ENCODE measurements at places on chromosomes 3 and 15. TPM values are rescaled to one million over a fixed set of nuclear protein-coding genes. Genes with fewer than 3 reads are reported as not detected.

- no peak for DNase-seq
These were observed 652.9 kb downstream of the MAGI1 start for GRCh38 chr3:65385805-65386204.

The CPLX3 gene
- total RNA-seq = not detected

DNA sequence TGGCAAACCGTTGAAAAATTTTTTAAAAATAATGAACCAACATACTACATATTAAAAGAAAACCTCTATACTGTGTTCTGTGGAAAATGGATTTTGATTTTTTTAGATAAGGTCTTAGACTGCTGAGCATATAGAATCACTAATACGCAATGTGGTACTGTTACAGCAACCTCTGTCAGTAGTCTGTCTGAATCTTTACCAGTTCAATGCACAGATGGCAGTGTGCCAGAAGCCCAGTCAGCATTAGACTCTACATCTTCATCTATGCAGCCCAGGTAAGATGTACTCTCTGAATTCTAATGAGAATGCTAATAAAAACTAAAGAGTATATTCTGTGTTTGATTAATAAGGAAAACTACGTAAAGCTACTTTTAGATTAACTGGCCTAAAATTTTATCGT, 31.3 kb upstream of the FAH start:
- no peak for DNase-seq

DNA sequence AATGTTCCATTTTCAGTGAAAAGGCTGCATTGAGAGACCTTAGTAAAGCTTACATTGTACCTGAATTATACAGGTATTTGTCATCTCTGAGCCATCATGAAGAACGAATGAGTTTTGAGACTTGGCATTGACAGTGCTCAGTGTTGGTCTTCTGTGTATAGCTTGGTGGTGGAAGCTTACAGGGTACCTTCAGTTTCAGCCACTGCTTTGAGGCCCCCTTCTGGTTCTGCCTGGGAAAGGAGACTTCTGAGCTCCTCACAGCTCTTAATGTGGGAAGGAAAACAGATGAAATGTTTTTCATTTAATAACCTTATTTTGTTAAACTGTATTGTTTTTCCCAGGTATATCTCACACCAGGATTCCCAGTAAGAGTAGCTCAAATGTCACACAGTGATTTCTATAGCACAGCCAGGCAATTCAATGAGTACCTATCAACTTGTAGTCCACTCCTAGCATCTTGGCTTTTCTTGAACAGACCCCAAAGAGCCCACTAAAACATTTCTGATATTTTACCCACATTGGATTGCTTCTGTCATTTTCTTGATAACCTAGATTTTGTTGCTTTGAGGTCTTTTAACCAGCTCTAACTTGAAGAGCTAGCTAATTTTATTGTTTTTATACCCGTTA, 5.6 kb downstream of the SERPINI1 start:
- peak; percentile 28 for DNase-seq

- no peak for DNase-seq
These were observed 61.8 kb upstream of the SMAD3 start for GRCh38 chr15:67003586-67003985.

The LRTM1 gene
- total RNA-seq = not detected

DNA sequence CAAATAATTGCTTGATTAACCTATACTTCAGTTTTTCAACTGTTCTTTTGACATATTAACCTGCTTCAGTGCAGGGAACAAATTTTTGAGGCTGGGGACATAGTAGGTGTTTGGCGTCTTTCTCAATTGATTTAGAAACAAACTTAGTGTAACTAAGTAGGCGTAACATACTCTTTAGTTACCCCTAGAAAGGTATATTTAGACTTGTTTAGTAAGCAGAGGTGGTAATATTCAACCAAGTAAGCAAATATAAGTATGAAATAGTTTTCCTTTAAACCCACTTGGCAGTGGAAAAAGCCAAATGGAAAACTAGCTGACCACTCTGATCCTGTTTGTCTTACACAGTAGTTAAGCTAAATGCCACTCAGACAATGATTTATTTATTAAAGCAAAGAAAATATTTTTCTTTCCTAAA, 113.2 kb downstream of the MBNL1 start:
- no peak for DNase-seq

The SRGAP3 gene
- total RNA-seq = 4.6 TPM

GRCh38 chr3:133457025-133457424, 57.2 kb downstream of the BFSP2 start:
- no peak for DNase-seq

The MAP2K5 gene
- total RNA-seq = 9.6 TPM

The MLF1 gene
- 14.9 TPM for total RNA-seq

- no peak for DNase-seq
These were observed 406.6 kb upstream of the DPPA4 start for GRCh38 chr3:109743981-109744380.

The GOLGA8Q gene
- 1.1 TPM for total RNA-seq

The NPAP1 gene
- 0.16 TPM for total RNA-seq

DNA sequence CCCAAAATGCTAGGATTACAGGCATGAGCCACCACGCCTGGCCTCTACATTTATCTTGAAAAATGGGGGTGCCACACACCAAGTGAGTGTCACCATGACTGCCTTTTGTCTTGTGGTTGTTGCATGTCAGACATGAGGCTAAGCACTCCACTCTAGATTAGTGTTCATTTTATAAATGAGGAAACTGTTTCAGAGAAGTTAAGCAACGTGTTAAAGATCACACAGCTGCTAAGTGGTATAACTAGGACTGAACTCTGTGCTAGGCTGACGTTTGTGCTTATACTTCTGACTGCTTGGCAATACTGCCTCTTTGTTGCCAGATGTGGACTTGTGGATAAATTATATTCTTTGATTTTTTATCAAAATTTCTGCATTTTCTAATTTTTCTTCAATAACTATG, 50.8 kb upstream of the SMAD6 start:
- DNase-seq = no peak

- DNase-seq = peak; percentile 97
These were observed 485.2 kb upstream of the PROK2 start for GRCh38 chr3:72270072-72270681.

The AADACL2 gene
- not detected for total RNA-seq

DNA sequence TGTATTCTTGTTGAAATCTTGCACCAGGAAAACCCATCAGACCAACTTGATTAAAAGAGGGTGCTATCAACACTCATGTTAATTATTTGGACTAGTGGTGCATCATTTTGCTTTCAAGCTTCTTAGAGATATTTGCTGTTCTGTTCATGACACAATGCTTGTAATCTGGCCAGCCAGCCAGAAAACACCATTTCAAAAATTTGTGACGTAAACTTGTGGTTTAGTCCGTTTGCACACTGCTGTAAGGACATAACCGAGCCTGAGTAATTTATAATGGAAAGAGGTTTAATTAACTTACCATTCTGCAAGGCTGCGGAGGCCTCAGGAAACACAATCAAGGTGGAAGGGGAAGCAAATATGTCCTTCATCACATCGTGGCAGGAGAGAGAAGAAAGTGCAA, 374.3 kb upstream of the TGFBR2 start:
- DNase-seq = peak; percentile 65

- DNase-seq = no peak
These were observed 4.3 kb downstream of the MAPK6 start for GRCh38 chr15:52023169-52023922.

DNA sequence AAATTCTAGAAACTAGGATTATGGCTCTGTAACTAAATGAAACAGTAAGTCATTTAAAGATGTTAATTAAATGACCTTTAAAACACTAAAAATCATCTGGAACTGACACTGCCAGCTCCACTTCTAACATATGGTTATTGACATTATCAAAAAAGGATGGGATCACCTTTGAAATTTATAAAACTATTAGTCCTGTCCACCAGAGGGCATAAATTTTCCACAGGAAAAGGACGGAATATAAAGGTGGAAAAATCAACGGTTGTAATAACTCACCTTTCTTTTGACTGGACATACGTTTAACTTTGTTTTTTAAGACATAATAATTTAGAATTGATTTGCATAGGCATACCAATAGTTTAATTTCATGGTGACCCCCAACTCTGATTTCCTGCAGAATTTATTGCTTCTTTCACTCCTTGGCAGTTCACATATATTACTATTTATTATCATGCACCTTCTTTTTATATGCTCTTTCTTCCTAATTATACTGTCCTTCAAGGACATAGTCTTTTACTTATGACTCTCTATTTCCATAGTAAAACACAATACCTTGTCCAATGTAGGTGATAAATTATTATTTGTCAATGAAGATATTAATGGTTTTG, 345.7 kb downstream of the CADM2 start:
- DNase-seq = no peak

- peak; percentile 18 for DNase-seq
These were observed 48.5 kb downstream of the RLBP1 start for GRCh38 chr15:89172921-89173320.

The SI gene
- not detected for total RNA-seq

The SPINT1 gene
- total RNA-seq = not detected

DNA sequence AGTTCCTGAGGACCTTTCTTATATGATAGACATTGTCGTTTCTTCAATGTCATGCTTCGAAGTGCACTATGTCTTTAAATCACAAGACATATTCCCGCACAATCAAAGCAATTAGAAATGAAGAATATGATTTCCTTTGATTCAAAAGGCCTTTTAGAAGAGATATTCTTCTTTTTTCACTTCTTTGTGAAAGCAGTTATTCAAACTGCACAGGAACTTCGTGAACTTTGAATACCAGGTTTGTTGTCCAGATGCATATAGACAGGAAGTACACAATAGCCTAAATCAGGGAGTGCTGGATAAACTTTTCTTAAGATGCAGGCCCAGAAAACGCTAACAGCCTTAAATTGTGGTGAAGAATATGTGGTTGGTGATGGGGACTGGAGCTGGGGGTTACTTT, 591.1 kb upstream of the NAALADL2 start:
- no peak for DNase-seq

The KNG1 gene
- not detected for total RNA-seq

DNA sequence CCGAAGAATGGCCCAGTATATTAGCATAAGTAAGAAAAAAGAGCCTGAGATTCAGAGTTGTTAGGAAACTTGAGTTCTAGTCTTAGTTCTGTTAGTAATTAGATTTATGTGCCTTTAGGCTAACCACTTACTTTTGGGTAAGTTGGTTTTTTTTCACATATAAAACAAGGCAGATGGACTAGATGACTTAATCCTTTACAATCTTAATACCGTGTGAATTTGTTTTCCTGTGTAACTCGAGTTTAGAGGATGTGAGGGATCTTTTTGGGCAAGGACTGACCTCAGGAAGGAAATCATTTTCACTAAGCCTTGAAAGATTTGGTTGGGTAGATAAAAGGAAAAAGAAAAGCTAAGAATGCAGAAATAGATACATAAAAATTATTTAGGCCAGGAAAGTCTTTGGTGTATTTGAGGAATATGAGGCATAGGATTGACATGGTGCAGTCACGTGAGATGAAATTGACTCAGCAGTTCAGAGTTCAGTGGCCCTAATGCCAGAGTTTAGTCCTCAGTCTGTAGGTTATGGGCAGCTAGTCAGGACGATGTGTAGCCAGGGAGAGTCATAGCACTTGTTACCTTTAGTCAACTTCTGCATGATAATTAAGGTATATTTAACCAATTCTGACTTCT, 34.6 kb downstream of the PAK2 start:
- DNase-seq = peak; percentile 28

The MESP2 gene
- 2.9 TPM for total RNA-seq

GRCh38 chr3:29333576-29333975, 52.7 kb downstream of the RBMS3 start:
- DNase-seq = peak; percentile 54

- no peak for DNase-seq
These were observed 32.4 kb downstream of the EHD4 start for GRCh38 chr15:41939986-41940385.

DNA sequence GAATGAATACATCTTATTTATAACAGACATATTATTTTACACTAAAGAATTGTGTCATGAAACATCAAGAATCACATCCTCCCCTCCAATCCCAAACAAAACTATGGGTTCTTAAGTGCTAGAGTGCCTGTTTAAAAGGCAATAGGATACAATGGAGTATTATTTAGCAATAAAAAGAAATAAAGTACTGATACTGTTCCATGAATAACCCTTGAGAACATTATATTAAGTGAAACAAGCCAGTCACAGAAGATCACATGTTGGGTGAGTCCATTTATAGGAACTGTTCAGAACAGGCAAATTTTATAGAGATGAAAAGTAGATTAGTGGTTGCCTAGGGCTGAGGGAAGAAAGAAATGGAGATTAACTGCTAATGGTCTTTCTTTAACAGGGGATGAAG, 86.5 kb downstream of the ANKRD28 start:
- DNase-seq = no peak

DNA sequence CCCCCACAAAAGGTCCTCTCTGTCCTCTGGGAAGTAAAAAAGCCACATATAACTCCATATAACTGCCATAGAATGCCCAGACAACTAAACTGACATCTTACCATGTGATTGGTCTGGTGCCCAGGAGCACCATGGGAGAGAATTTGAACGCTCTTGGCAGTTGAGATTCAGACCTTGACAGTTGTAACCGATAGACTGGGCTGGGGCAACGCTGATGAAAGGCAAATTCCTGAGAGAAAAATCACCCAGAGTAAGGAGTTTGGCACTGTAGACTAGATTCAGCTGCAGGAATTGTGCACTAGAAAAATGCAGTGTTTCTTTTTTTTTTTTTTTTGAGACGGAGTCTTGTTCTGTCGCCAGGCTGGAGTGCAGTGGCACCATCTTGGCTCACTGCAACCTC, 240.5 kb downstream of the SOX2 start:
- no peak for DNase-seq

GRCh38 chr3:142366434-142366833, 81.4 kb downstream of the XRN1 start:
- no peak for DNase-seq

GRCh38 chr15:31803388-31803884, 226.9 kb upstream of the CHRNA7 start:
- no peak for DNase-seq

GRCh38 chr15:83449937-83450506, 2.9 kb downstream of the SH3GL3 start:
- peak; percentile 45 for DNase-seq

The WDR49 gene
- total RNA-seq = under 0.01 TPM

- peak; percentile 14 for DNase-seq
These were observed 57.0 kb downstream of the TMCC1 start for GRCh38 chr3:129836381-129837064.

GRCh38 chr3:183264268-183264667, 11.2 kb downstream of the B3GNT5 start:
- no peak for DNase-seq

GRCh38 chr3:190486533-190486864, 27.4 kb upstream of the IL1RAP start:
- DNase-seq = no peak

GRCh38 chr15:92892201-92892555, 7.9 kb upstream of the CHD2 start:
- DNase-seq = peak; percentile 2

The AGBL1 gene
- not detected for total RNA-seq

GRCh38 chr15:66291816-66292570, 1.4 kb upstream of the DIS3L start:
- no peak for DNase-seq

The TMEM212 gene
- total RNA-seq = not detected

The C3orf18 gene
- 13.3 TPM for total RNA-seq

The FBXL22 gene
- total RNA-seq = 0.54 TPM
